ENCODE measurements at places on chromosomes 3 and 15.

DNA sequence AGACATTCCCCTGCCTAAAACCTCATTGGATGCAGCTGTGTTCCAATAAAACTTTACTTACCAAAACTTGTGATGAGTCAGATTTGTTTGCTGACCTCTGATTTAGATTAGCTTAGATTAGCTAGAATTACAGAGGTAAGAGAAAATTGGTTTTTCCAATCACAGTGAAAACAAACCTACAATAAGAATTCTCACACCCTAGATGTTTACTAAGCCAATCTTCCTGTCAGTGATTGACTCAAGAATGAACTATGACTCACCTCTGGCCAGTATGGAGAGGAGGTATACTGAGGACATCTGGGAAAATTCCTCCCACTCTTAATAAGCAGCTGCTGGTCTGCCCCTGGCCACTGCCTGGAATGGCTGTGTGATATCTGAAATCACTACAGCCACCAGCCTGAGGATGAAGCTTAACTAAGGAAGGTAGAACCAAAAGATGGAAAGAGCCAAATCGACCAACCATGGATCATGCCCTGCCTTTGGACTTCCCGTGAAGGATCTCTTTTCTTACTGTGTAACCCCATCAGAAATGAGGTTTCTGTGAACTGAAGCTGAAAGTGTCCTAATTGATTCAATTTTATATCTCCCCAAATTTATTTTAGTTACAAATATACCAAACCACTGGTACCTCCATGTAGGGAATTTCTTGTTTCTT is 19.0 kb upstream of the GHSR start:
- DNase-seq, result no peak

DNA sequence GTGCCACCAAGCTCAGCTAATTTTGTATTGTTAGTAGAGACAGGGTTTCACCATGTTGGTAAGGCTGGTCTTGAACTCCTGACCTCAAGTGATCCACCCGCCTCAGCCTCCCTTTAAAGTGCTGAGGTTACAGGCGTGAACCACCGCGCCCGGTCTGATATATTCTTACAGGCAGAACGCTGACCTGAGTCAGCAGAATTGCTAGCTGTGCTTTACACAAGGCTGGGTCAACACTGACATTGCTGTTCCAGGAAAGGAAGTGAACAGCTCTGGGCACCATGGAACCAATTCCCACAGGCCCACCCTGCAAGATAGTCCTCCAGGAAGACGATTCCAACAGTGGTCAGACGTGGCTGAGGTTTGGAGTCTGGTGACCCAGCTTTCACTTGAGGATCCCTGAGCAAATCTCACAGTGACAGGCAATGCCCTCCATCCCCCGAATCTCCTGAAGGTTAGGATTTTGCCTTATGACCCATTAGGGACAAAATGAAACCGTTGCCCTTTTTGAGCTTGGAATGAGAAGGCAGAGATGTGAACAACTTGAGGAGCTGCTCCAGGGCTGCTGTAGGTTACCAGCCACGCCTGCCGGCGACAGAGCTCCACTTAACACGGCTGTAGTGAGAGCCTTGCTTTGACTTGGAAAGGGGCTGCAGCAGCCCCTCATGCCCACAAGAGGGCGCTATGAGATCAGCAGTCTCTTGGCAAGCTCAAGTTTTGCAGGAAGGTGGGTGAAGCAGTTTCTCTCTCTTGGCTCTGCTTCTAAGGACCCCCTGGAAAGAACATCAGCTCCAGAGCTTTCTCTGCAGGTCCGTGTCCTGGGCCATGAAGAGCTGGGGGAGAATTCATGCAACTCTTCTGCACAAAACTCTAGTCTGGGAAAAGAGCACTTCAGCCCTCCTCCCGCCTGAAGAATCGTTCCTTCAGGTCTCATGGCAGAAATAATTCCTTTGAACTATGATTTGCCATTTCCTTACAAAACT is 74.1 kb downstream of the SENP2 start:
- DNase-seq, result peak; percentile 76

DNA sequence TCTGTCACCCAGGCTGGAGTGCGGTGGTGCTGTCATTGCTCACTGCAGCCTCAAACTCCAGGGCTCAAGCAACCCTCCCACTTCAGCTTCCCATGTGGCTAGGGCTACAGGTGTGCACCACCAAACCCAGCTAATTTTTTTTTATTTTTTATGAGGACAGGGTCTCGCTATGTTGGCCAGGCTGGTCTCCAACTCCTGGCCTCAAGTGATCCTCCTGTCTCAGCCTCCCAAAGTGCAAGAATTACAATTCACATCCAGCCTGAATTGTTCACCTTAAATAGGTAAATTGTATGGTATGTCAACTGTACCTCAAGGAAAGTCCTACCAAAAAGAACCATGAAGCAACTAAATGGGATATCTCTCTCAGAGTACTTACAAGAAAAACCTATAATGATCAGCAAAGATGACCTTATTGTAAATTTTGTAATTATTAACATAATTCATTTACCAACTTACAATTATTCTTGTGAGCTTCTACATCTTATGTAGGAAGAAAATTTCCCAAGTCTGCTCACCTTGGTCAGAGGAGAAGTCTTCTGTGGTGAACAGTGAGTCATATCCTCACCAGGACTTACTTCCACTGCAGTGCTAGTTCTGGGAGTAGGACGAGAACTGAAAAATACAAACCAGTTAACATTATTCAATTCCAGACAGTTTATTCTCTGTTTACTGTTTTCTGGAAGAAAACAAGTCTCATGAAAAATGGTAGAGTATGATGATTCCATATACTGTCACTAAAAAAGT is 54.4 kb downstream of the ULK4 start:
- DNase-seq, result no peak

GRCh38 chr15:28904003-28904402 is 18.2 kb downstream of the APBA2 start:
- DNase-seq, result no peak

DNA sequence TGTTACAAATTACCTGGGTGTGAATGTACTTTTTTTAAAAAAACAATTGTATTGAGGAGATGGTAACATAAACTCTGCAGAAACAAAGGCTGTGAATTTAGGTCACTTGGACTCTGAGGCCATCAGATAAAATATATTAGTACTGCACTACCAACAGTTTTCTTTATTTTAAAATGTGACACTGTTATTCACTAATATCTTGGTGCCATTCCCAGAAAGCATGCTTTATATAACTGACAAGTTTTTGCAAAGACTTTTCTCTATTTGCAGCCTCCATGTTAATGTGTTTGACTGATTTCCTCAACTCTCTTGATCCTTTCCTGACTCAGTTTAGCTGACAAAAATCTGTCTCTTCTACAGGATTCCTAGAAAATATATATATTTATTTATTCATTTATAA is 26.5 kb upstream of the ACTL6A start:
- DNase-seq, result no peak

DNA sequence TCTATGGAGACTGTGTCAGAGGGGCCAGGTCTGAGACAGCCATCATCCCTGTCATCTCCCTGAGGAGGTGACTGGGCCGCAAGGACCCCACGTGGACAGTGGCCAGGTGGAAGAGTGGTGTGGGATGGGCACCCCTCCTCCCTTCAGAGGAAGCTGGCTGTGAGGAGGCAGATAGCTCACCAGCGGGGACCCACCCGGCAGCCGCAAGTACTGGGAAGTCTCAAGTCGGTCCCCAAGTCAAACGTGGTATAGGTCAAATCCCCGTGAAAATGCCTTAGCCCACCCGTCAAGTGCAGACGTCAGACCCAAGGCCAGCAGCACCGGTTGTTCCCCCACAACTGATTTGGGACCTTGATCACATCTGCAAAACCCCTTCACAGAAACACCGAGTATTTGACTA is 12.3 kb upstream of the KLF13 start:
- no peak for DNase-seq

DNA sequence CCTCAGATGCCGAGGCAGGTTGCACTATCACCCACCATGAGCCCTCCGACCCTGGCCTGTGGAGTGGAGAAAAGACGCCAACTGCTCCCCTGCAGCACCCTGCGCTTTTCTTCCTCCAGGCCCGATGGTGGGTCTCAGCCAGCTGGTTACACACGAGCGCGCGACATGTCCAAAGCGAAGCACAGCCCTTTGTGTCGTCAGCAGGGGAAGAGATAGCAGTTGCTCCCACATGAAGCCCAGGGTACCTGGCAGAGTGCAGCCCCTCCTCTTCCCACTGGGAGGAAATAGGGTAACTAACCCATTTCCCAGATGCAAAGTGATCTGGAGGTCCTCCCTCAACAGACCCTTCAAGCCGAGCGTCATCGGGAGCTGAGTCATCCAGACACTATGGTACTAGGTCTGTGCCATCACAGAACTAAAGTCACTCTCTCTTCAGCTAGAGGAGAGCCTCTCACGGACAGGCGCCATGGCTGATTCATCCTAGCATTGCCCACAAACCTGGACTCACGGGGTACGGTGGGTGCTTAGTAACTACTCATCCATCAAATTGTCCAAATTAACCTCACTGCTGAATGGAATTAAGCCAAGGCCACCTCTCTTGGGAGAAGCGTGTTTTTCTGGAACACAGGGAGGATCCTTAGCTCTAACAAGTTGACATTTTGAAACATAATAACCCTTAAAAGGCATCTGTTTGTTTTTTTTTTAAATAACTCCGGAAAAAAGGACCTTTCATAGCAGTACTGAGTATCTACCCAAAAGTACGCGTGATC is 45.2 kb upstream of the BDH1 start:
- DNase-seq, result no peak

DNA sequence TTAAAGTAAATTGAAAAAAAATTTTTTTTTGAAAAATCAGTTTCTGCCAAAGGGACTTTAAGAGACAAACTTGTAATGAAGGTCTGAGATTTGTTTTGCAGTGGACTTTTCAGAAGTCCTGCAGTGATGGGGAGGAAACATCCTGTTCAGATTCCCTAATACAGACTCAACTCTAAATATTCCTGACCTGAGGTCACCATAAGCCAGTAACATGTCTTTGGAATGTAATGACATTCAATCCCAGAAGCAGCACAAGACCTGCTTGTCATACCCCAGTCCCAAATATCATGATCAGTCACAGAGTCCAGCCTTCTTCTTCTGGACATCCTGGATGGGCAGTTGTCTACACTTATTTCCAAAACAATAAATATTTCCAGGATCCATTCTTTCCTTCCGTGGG is 53.6 kb downstream of the TMEM39A start:
- DNase-seq, result no peak

DNA sequence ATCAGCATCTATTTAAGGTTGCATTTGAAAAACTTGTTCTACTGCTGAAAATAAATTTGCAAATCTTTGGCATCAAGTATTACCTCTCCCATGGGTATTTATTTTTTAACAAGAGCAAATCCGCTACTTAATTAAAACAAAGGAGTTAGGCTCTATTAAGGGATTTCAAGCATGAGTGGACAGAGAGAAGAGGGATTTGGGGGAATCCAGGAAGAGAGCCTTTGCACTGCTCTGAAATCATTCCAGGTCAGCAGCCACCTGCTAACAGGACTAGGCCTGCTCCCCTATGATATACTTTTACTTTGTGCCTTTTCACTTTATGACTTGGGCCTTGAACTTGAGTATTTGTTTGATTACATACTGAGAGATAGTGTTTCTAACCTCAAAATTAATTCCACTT is 57.1 kb downstream of the IQCH start:
- no peak for DNase-seq

GRCh38 chr3:98765721-98766120 is 2.6 kb downstream of the ST3GAL6 start:
- DNase-seq, result no peak

GRCh38 chr15:52318729-52319500 is 23.3 kb upstream of the MYO5C start:
- DNase-seq, result no peak

GRCh38 chr15:31609906-31610305 is 283.3 kb downstream of the KLF13 start:
- no peak for DNase-seq

DNA sequence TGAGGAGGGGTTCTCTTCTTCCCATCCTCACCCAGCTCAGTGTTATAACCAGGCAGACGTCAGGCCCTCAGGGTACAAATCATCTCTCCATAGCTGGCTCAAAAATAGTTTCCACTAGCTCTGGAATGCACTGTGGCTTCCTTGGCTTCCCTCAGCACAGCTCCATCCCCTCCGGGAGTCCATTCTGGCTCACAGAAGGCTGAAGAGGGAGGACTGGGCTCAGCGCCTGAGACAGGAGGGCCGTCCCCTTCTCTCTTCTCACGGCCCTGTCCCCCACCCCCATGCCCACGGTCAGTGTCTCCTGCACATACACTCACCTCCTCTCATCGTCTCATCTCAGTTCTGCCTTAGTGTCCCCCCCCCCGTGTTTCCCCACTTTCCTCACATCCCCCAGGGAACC is 50.1 kb downstream of the UMPS start:
- peak; percentile 74 for DNase-seq

DNA sequence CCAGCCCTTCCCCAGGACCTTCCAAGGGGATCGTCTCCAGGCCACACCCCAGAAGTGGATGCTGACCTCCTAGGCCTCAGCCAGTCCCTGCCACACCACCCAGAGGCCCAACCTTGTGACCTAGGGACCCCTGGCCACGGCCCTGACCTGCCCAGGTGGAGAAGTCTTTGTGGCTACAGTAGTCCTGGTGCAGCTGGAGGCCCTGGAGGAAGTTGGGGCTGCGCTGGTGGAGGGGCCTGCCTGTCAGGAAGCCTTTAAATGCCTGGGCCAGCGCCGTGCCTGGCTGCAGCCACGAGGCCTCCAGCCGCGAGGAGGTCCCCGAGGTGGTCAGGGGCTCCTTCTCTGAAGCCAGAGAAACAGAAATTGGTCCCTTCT is 23.4 kb downstream of the PLA2G4D start:
- DNase-seq, result no peak

GRCh38 chr3:170259907-170260306 is 37.7 kb downstream of the PRKCI start:
- DNase-seq, result no peak

DNA sequence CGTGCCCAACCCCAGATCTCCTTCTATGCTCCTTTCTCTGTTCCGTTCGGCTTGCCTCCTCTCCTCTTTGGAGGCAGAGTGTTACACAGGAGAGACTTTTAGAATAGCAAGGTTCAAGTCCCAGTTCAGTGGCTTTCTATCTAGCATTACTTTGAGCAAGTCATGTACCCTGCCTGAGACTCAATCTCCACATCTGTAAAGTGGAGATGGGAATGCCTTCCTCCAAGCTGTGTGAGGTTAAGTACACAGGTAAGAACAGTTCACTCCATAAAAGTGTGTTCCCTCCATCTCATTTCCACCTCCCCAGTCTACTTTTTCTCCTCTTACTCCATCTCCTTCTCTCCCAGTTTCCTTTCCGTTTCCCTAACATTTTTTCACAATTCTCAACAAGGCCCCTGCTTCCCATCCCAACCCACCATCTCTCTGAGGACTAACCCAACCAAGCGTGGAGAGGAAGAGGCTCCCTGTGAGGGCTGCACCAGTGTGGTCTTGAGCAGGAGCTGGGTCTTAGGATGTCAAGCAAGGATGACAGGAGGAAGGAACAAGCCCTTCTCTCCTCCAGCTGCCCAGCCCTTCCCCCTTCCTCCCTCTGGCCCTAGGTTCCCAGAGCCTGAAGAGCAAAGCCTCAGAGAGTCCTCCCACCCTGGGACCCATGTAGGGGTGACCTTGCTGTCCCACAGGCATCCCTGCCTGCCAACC is 6.4 kb downstream of the ATP8B4 start:
- DNase-seq, result no peak

DNA sequence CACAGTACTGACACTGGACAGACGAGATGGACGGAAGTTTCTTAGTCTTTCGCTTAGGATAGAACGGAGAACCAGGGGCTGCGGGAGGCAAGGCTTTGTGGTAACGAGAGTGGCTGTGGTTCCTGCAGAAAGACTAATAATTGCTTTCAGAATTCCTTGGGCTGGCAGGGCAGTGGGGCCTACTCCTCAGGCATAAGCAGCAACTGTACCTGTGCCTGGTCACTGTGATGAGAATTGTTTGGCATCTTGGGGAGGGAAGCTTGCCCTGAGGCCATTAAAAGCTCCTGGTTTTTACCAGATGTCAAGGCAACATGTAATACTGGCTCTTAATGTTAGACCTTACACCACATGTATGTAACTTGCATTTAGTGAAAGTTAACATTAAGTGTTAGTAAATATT is 7.6 kb downstream of the NIPA2 start:
- no peak for DNase-seq

Measured in uterus (tissue), 4 donors.